Activated T-helper 2 cell treated with anti-CD3 and anti-CD28 coated beads, Interferon-gamma antibody, Interleukin-2, Interleukin-4, amounts not matched to agents 10 μg/mL and 5 μg/mL and 100 μg/mL, durations not matched to agents 14 hours and 24 hours and 36 hours (primary cell): ENCODE measurements at places on chromosomes 2 and 18.

DNA sequence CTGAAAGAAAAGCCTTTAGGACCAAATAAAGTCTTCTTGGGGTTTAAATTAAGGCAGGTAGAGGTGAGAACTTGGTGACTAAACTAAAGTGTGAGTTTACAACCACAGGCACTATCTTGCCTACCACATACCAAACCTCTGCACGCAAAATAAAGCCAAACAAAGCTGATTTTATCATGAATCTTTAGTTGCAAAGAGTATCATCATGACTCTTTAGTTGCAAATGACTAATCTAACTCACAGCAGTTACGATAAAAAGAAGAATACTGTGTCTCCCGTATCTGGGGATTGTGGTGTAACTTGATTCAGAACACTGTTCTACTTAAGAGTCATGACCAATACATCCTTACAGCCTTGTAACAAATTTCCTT, 11.2 kb downstream of the CFAP210 start:
- DNase-seq: no peak

GRCh38 chr2:68330691-68331090, 10.9 kb upstream of the CNRIP1 start:
- DNase-seq: no peak

DNA sequence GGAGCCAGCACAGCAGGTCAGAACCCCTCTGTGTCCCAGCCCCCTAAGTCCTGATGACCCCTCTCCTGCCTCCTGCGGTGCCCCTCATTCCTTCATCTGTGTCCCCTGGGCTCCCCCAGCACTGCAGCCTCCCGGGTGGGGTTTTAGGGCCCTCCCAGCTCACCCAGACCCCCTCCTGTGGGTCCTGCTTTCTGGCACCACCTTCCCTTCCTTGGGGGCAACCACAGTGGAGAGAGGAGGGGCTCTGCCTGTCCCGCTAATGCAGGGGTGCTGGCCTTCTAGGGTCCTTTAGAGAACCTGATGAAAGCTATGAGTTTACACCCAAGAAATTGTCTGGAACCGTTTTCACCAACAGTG, 42.7 kb upstream of the ALPP start:
- DNase-seq: no peak

DNA sequence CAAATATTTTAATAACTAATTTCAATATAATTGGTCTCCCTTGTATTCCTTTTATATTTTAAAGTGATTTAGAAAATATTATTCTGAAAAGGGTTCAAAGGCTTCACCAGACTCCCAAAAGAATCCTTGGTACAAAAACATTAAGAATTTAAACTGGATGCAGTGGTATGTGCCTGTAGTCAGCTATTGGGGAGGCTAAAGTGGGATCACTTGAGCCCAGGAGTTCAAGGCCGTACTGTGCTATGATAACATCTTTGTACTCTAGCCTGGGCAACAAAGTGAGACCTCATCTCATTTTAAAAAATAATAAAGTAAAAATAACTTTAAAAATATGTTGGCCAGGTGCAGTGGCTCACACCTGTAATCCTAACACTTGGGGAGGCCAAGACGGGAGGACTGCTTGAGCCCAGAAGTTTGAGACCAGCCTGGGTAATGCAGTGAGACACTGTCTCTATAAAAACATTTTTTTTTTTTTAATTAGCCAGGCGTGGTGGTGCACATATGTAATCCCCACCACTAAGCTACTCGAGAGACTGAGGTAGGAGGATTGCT, 14.7 kb downstream of the NCL start:
- DNase-seq: no peak

DNA sequence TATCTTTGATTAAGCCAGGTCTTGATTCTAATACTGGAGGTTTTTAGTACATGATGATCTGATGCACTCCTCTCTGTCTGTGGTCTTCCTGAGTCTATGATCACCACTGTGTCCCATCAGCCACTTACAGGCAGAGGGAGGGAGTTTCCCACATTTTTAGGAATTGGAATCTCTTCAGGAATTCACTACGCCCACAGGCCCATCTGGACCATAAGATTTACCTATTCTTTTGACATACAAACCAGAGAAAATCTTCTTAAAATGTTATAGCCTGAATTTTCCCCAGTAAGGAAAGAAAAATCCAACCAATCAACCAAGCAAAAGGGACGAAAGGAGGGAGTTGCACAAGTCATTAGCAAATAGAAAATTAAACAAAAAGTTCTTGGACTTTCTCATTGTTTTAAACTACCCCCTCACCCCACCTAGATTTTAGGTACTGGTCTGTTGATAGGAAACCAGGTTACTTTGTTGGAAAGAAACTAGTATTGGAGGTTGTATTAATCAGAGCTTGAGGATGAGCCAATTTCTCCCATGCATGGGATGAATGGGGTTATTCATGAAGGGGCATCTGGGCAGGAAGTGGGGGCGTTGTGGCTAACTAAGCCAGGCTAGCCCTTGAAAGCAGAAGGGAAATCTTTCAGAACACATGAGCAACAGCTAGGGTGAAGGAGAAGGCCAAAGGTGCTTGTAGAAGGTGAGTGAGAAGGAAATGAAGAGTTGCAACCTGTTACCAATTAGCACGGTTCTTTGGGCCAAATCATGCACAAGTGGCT, 328.2 kb upstream of the MEX3C start:
- DNase-seq: no peak

GRCh38 chr2:230382108-230382507, 33.9 kb upstream of the SP100 start:
- no peak for DNase-seq

GRCh38 chr2:85734015-85734414, 19.8 kb upstream of the ATOH8 start:
- no peak for DNase-seq

GRCh38 chr2:227033471-227034148, 130.4 kb downstream of the COL4A4 start:
- peak; percentile 10 for DNase-seq

DNA sequence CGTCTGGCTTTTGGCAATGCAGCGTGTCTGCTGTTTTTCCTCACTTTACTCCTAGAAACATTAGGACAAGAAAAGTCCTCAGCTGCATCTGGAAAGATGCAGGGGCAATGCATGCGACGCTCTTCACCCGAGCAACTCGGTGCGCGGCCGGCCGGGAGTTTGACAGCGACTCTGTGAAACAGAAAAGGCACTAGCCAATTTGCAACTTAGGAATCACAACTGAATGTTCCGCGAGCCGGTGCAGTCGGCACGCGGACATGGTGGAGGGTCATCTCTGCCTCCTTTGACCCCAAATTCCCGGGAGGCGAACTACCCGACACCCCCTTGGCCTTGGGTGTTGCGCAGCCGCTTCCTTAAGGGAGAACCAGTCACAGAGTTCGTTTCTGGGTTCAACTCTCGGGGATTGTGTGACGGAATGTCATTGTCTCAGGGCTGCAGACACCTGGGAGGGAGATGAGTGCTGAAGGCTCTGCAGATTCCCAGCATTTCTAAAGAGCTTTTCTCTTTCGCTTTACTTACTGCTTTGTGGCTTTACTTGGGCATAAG, 9.8 kb downstream of the NR4A2 start:
- no peak for DNase-seq

GRCh38 chr2:193103064-193103463, 908.3 kb upstream of the TMEFF2 start:
- no peak for DNase-seq

DNA sequence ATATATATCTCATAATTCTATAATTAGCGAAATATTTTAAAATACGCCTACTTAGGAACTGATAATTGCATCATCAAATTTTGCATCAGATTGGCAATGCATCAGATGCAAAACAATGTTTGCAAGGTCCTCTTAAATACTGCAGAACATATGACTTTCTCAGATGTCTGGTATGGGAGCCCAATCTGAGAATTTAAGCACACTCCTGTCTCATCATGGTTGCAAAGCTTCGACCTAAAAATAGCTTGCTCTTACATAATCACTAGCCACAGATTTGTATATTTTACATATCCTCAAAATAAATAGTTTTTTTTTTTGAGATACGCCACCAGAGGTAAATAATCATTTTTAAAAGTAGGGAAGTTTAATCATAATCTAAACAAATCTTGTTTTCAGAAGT, 123.2 kb downstream of the CABYR start:
- DNase-seq: no peak

DNA sequence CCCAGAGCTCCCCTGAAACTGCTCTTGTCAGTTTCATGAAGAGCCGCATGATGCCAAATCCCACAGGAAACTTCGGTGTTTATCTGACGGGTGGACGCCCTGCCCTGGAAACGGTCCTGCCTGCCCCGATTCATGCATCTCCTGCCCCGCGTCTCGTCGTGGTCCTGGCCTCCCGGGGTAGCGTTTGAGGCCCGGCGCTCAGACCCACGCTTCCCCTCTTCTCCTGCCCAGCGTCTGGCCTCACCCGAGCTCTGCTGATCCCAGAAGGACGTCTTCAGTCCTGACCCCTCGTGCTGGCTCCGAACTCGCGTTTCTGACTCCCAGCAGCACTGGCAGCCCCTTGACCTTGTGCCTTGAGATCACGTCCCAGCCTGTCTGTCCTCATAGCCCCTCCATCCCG, 180.5 kb downstream of the TMEM18 start:
- DNase-seq: no peak

DNA sequence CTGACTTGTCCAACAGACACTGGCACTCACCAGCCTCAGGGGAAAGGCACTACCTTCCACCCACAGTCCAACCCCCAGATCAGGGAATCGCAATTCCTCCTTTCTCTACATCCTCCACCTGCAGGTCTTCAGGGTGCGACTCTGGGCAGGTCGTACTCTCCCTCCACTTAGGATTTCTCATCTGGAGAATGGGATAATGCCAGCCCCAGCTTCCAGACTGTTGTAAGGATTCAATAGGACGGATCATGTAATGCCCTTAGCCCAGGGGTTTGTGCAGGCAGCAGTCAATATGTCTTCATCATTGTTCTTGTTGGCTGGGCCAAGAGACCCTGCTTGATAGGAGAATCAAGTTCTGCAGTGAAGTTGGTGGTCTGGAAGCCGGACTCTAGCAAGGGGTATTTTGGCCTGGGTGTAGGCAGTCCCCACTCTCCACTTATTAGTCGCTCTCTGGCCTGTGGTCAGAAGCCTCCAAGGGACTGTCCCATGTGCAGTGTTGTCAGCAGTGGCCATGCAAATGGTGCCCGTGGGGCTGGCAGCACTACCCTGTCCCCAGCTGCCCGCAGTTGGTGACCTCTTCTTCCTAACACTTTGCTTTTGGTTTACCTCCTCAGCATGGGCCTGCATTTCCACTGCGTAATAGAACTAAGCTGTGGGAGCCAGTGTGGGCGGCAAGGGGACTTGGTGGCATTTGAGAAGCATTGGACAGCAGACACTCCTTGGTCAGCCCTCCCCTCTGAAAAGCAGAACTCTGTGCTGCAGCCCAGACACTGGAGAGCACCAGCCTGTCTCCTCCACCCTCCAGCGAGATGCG, 172.4 kb upstream of the HS6ST1 start:
- DNase-seq: no peak

DNA sequence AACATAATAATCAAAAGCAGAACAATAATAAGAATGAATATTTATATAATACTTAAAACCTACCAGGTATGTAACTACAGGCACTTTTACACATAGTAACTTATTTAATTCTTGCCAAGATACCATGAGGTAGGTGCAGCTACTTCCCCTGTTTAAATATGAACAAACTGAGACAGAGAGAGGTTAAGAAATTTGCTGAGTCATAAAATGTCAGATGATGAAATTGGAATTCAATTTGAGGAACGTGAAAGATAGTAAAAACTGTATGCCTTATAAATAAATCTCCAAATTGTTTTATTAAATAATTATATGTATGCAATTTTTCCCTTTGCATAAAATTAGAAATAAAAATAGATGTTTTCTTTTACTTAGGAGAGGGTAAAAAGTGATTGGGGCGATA, 1103.3 kb upstream of the NRXN1 start:
- no peak for DNase-seq

DNA sequence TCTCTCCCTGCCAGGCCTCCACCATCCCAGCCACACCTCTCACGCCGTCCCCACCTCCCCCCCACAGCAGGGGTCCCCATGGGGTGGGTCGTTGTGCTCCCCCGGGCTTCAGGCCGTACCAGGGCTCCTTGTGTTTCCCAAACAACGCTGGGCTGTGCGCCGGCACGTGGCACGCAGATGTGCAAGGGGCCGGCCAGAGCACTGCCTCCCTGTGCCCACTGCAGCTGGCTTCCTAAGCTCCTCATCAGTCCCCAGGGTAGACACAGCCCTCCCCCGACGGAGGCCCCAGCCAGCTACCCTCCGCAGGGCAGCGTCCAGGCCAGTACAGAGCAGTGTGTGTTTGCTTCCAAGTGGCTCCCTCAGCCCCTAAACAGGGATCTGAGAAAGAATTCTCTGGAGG, 34.0 kb downstream of the BIN1 start:
- DNase-seq: no peak
